ENCODE measurements at places on chromosomes 16 and 17.

- no peak for DNase-seq
Observed at GRCh38 chr16:70341600-70341999, 5.1 kb upstream of the DDX19A start.

DNA sequence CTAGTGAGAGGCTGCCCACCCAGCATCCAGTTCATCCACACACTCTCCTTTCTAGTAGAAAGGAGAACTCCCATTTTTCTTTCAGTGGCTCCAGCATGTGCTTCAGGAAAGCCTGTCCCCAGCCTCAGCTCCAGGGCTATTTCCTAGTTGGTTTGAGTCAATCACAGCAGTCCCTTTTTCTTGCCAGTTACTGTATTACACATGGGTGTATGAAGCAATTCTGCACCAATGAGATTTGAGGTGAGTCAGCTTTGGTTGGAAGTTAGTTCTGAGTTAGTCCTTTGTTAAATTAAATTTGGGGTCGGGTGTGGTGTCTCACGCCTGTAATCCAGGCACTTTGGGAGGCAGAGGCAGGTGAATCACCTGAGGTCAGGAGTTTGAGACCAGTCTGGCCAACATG lies 24.8 kb downstream of the RAD51D start:
- DNase-seq = no peak

- no peak for DNase-seq
Observed at GRCh38 chr17:73877962-73878361, 233.7 kb upstream of the SDK2 start.

GRCh38 chr16:81493755-81494433 lies 49.3 kb downstream of the CMIP start:
- peak; percentile 65 for DNase-seq

DNA sequence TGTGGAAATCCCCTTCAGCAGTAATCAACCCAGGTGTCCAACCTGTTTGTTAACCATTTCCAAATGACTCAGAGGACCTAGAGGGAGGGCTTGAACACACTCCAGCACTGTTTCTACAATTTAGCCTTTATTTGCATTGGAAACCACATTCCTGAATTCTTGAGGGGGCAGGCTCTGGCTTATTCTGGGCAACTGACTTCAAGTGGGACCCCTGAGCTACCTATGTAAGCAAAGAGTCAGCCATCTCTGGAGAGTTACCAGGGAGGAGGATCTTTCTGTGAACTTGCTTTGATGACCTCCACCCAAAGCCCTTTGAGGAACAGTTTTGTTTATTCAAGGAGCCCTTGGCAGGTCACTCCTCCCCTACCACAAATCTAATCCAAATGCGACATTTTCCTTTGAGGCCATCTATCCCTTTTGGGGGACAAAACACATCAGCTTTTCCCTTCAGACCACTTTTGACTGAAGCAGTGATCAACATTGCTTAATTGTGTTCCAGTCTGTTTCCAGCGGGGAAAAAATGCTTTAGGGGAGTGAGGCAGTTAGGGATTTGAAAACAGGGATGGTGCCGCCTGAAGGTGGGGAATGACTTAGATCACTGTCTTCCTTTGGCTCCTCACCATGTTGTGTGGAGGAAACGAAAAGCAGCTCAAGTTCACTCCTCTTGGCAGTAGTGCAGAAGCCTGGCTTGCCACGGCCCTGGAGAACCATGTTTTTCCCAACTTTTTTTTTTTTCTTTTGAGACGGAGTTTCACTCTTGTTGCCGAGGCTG lies 46.2 kb downstream of the TUBD1 start:
- no peak for DNase-seq

- no peak for DNase-seq
Observed at GRCh38 chr17:18252160-18252559, 6.4 kb downstream of the FLII start.

GRCh38 chr17:43616852-43617251 lies 44.9 kb downstream of the MEOX1 start:
- no peak for DNase-seq

- no peak for DNase-seq
Observed at GRCh38 chr17:9424071-9424640, 151.5 kb downstream of the STX8 start.

DNA sequence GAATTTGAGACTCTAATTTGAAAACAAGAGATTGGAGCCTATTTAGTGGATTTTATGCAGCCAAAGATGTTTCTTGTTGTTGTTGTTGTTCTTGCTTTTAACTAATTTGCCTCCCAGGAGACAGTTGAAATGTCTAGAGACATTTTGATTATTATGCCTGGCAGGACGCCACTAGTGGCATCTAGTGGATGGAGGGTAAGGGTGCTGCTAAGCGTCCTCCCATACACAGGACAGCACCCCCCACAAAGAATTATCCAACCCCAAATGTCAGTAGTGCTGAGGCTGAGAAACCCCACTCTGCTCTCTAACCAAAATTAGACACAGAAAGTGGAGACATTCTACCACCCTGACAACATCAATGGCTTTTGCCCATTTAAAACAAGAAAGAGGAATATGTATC lies 15.4 kb upstream of the HSBP1 start:
- DNase-seq = no peak

DNA sequence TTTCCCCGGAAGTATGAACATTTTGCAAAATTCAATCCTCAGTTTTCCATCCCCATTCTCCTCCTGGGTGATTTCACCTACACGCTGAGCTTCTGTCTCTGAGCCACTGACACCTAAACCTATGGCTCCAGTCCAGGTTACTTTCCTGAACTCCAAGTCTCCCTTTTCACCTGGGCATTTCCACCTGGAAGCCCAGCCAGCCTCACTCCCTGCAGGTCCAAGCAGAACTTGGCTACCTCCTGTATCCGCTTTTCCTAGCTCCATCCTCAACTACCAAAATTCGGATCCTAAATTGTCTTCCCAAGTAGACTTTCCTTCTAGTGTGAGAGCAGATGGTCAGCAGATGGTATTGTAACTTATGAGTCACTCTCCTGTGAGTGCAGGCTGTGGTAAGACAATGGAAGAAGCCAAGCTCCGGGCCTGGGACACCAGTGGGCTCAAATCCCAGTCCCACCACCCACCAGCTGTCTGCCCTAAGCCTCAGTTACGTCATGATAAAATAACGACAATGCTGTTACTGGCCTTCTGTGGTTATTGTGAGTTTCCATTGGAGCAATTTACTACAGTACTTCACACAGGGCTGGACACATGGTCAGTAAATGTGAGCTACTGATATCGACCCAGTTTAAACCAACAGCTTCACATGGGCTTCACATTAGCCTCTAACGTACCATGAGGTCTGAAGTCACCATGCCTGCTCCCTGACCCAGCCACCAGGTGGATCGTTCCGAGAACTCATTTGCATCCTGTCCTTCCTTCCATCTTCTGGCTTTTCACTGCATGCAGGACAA lies 33.3 kb downstream of the PECAM1 start:
- no peak for DNase-seq

- no peak for DNase-seq
Observed at GRCh38 chr17:14688134-14688533, 387.3 kb downstream of the HS3ST3B1 start.

DNA sequence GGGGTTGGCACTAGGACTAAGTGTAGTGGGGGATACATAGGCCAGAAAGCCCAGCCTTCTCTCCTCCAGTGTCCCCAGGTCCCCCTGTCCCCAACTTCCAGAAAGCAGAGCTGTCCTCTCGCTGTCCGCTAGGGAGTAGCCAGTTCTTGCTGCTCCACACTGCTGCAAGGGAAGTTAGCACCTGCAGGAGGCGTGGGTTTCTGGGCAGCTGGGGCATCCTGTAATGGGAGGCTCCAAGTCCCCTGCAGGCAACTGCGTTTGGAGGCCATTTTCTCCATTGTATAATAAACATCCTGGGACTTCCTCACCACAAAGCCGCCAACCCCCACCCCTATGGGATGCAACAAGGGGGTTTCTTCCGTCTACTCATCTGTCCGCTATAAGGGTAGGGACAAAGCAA lies 1.7 kb downstream of the RPRML start:
- no peak for DNase-seq

- DNase-seq = no peak
Observed at GRCh38 chr16:53964145-53964790, 260.3 kb downstream of the FTO start.

- DNase-seq = no peak
Observed at GRCh38 chr17:82864713-82865248, 25.0 kb upstream of the ZNF750 start.

- DNase-seq = no peak
Observed at GRCh38 chr16:85026703-85027102, 892 bp upstream of the KIAA0513 start.

DNA sequence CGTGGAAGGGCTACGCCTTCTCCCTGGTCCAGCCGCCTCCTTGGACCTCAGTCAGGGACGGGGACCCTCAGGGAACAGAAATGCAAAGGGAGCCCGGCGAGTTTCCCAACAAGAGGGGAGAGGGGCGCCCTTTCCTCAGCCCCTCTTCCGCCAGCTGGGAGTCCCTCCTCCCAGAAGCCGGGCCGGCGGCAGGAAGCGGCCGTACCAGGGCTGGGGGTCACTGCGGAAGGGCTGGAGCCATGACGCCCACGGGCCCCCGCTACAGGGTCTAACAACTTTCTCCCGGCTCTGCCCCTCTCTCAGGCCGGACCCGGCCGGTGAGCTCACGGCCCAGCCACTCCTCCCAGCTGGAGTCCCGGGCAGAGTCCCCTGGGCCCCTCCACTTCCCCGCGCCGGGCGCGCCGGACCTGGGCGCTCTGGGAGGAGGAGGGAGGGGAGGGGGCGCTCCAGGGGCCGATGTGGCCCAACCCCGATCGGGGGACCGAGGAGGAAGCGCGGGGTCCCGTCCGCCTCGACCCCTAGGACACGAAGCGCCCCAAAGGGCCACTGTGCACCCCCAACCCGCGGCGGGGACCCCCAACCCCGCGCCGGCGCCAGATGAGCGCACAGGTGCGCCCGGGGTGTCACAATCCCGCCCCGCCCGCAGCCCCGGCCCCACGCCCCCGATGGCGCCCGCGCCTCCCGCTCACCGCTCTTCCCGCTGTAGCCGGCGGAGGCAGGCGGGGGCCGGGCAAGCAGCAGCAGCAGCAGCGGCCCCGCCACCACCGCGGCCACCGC lies 578 bp downstream of the PGAP6 start:
- no peak for DNase-seq

DNA sequence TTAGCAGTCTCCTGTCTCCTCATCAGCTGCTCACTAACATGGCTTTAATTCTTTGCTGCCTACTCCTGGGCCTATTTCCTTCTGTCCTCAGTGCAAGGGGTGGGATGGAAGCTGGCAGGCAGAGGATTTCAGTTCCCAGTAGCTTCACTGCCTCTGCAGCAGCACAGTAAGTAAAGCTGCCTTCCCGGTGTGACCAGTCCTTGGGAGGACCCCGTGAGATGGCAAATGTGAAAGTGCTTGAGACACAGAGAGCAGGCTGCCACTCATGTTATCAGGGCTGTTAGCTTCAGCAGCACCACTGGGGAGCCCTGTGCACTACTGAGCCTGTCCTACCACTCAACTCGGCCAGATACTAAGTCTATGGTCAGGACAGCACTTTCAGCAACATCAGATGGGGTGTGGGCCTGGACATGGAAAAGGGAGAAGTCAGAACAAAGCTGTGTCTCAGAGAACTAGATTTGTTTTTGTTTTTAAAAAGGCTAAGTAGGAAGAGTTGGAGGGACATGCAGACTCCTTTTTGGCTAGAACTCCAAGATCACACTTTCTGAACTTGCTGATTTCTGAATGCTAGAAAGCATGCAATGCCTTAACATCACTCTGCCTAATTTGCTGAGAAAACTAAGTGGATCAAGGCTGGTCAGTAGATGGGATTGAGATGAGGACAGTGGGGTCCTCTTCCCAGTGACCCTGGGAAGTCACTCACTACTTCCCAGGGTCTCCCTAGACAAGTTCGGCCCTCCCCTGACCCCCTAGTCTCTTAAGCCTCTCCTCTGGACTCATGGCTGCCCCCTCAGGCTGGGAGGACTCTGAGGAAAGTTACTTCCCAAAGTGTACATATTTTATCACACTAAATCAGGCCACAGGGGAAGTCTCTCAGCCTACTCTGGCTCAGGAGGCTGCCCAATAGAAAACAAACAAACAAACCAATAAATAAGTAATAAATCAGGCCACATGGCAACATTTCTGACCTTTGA lies 1.1 kb downstream of the ACSF2 start:
- DNase-seq = peak; percentile 52

DNA sequence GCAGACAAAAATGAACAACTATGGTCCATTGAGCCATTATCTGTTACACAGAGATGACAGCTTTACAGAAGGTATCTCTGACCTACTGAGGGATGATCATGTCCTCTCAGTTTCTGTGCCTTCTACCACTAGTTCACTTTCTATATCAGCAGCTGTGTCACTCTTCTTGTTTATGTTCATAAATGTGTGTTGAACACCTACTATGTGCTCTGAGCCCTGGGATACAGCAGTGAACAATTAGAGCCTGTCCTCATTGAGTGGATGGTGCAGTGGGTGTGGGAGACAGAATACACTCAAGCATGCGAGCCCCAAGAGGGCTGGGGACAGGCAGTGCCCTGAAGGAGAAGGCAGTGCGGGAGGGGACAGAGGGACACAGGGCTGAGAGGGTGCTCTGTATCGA lies 92.1 kb downstream of the ABCC6 start:
- no peak for DNase-seq

- no peak for DNase-seq
Observed at GRCh38 chr16:67868290-67868689, 4.6 kb upstream of the EDC4 start.

DNA sequence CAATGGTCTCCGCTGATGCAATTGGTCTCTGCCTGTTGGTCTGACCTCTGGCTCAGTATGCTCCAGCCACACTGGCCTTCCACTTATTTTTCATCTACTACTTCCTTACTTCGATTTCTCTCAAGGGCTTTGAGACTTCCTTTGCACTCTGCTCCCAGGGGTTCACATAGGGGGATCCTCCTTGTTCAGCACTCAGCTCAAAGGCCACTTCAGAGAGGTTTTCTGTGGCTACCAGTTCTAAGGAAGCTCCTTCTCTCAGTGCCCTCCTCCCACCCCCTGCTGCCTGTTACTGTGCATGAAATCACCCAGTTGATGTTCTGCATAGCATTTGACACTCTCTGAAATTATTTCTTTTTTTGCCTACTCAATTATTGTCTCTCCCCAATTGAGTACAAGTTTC lies 476.4 kb downstream of the HS3ST3B1 start:
- no peak for DNase-seq

DNA sequence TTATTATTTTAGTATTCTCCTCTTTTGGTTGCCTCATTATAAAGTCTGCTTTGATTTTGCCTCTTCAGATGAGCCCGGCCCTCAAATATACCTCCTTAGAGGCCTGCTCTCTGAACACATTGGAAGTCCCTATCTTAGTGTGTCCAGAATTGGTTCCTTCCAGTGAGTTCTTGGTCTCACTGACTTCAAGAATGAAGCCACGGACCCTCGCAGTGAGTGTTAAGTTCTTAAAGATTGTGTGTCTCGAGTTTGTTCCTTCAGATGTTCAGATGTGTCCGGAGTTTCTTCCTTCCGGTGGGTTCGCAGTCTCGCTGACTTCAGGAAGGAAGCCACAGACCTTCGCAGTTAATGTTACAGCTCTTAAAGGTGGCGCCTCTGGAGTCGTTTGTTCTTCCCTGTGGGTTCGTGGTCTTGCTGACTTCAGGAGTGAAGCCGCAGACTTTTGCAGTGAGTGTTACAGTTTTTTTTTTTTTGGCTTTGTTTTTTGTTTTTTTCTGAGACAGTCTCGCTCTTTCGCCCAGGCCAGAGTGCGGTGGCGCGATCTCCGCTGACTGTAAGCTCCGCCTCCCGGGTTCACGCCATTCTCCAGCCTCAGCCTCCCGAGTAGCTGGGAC lies 45.8 kb upstream of the NOS2 start:
- peak; percentile 36 for DNase-seq

- DNase-seq = no peak
Observed at GRCh38 chr17:57773557-57773956, 28.5 kb upstream of the CCDC182 start.

All from stimulated activated CD8-positive, alpha-beta memory T cell treated with anti-CD3 and anti-CD28 coated beads, Interleukin-4, amount 100 ng/mL, for 48 hours (primary cell).